ENCODE measurements at places on chromosomes 5 and 9. TPM values are rescaled to one million over a fixed set of nuclear protein-coding genes. Genes with fewer than 3 reads are reported as not detected.
A peak's percentile ranks its signal among the peaks of the same experiment; 100 is the strongest.

DNA sequence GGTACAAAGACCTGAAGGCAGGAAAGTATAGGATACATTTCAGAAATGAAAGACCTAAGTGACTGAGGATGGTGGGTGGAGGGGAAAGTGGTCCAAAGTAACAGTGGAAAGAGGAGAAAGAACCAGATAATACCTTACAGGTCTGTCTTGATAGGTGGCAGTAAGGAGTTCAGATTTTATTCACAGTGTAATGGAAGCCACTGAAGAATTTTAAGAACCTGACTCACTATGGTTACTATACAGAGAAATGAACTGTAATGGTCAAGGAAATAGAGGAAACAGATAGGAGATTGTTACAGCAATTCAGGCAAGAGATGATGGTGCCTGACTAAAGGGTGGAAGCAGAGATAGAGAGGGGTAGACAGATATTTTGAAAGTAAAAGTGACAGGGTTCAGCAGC is 46.5 kb downstream of the EPB41L4A start:
- H3K4me1 ChIP-seq = peaks cover 3% of the 10 kb centered on the region
- no peak overlapping the region for H3K4me3 ChIP-seq
- H3K36me3 ChIP-seq = no peaks in the 10 kb centered on the region
- H3K27me3 ChIP-seq = no peaks in the 10 kb centered on the region
- H3K27ac ChIP-seq = no peak overlapping the region

- peak overlapping the region; percentile 67 for H3K27ac ChIP-seq
- DNase-seq = no peak
- peaks cover 6% of the 10 kb centered on the region for H3K27me3 ChIP-seq
- peaks cover 5% of the 10 kb centered on the region for H3K36me3 ChIP-seq
- peaks cover 10% of the 10 kb centered on the region for H3K4me1 ChIP-seq
Observed at GRCh38 chr5:60700416-60700757, 421 bp upstream of the DEPDC1B start.

DNA sequence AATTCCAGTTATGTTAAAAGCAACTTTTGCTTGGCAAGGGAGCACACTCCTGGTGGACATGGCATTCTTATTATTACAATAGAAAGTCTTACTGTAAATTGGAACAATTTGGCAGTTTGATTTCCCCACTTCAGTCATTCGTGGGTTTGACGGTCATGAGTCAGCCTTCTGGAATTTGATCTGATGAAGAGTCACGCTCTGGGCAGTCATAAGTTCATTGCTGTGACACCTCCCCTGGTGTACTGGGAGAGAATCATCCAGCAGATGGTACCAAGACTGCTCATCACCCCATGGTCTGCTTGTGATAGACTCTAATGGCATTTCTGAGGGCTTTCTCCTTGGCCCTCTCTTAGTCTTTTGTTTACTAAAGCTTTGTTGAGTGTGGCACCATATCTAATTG is 53.8 kb downstream of the GLRA1 start:
- no peak overlapping the region for H3K27ac ChIP-seq
- no peak overlapping the region for H3K4me3 ChIP-seq
- no peaks in the 10 kb centered on the region for H3K36me3 ChIP-seq
- peaks cover 2% of the 10 kb centered on the region for H3K27me3 ChIP-seq

GRCh38 chr5:169126481-169127021 is 174.4 kb downstream of the SLIT3 start:
- H3K27ac ChIP-seq = no peak overlapping the region
- H3K4me1 ChIP-seq = no peaks in the 10 kb centered on the region
- DNase-seq = no peak
- no peak overlapping the region for H3K4me3 ChIP-seq
- H3K27me3 ChIP-seq = no peaks in the 10 kb centered on the region

GRCh38 chr5:66722686-66723085 is 126.5 kb downstream of the MAST4 start:
- no peaks in the 10 kb centered on the region for H3K36me3 ChIP-seq
- no peak overlapping the region for H3K27ac ChIP-seq
- peaks cover 4% of the 10 kb centered on the region for H3K27me3 ChIP-seq
- DNase-seq = no peak
- peaks cover 29% of the 10 kb centered on the region for H3K4me1 ChIP-seq

- H3K27me3 ChIP-seq = peaks cover 2% of the 10 kb centered on the region
- no peak overlapping the region for H3K4me3 ChIP-seq
- H3K27ac ChIP-seq = no peak overlapping the region
Observed at GRCh38 chr9:73125651-73126050, 26.0 kb upstream of the ANXA1 start.

DNA sequence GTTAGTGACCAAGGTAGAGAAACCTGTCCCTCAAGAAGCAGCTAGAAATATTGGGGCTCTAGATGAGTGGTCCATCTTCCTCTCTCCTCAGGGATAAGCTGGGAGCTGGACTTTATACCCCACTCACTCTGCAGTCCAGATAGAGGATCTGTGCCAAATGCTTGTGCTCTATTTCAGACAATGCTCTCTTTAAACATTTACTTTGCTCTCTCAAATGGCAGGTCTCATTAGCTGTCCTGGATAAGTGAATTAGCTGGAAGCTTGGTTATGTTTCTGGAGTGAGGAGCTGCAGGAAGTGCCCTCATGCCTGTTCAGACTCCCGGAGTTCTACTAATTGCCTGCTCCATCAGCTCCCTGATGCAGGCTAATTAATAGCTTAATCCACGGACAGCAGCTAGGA is 151.1 kb upstream of the CCDC152 start:
- peaks cover 1% of the 10 kb centered on the region for H3K27me3 ChIP-seq
- no peak overlapping the region for H3K4me3 ChIP-seq
- no peak for DNase-seq
- no peak overlapping the region for H3K27ac ChIP-seq
- H3K4me1 ChIP-seq = peaks cover 6% of the 10 kb centered on the region

GRCh38 chr5:150672237-150672883 is 11.3 kb downstream of the MYOZ3 start:
- H3K27me3 ChIP-seq = peaks cover 14% of the 10 kb centered on the region
- H3K27ac ChIP-seq = peak overlapping the region; percentile 61
- H3K4me1 ChIP-seq = peaks cover 23% of the 10 kb centered on the region

DNA sequence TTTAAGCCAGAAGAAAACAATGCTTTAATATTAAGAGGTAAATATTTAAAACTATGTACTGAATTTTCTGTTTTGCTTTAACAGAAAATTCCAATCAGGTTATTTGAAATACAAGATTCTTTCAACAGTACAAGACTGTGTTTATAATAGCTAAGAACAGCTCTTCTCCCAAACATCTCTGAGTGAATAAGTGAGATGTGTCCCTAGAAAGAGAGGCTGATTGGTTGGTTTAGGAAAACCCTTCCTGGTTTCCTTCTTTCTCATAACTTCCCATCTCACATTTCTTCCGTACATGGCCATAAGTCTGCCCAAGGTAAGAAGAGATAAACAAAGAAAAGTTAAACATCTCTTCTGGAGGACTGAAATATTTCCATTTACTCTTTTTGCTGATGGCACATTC is 145.9 kb downstream of the FANCC start:
- peaks cover 3% of the 10 kb centered on the region for H3K27me3 ChIP-seq
- peaks cover 12% of the 10 kb centered on the region for H3K4me1 ChIP-seq
- H3K4me3 ChIP-seq = no peak overlapping the region
- no peaks in the 10 kb centered on the region for H3K36me3 ChIP-seq
- no peak for DNase-seq
- no peak overlapping the region for H3K27ac ChIP-seq

GRCh38 chr5:68375540-68375939 is 160.0 kb downstream of the PIK3R1 start:
- no peaks in the 10 kb centered on the region for H3K4me1 ChIP-seq
- no peak overlapping the region for H3K4me3 ChIP-seq
- DNase-seq = no peak
- H3K36me3 ChIP-seq = no peaks in the 10 kb centered on the region

DNA sequence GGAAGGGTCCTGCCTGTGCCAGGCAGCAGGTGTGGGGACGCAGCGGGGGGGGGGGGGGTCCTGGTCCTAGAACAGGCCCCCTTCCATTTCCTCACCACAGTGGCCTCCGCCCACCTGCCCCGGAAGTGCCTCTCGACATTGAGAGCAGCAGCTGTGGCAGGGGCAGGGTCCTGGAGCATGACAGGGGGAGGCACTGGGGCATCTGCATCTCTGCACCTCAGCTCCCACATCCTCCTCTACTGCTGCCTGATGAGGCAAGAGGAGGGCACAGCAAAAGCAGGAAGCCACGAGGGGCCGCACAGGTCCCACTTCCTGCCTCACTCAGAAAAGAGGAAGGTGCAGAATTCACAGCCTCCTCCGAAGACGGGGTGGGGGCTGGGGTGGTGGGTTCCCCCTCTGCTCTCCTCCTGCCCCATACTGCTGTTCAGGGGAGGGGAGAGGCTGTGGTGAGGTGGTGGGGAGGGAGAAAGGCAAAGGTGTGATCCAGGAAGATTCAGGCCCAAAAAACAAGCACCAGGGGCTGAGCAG is 14.8 kb downstream of the AKNA start:
- peaks cover 64% of the 10 kb centered on the region for H3K4me1 ChIP-seq
- H3K36me3 ChIP-seq = peaks cover 31% of the 10 kb centered on the region

DNA sequence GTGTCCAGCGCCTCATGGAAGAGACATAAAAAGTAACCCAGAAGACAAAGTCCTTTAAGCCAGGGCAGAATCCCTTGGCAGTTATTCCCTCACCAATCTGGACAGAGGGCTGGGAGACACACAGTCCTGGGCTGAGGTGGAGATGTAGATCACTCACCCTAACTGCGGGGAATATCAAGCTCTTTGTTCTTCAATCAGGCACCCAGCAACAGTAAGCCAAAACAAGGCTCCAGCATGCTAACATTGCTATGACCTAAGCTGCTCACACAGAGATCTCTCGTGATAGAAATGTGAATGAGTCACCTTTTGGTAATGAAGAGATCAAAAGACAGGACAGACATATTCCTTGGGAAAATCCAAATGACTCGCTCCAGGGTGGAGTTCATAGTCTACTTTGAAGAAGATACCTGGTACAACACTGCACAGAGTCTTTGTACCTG is 101.3 kb downstream of the FBN2 start:
- no peaks in the 10 kb centered on the region for H3K36me3 ChIP-seq
- H3K27ac ChIP-seq = no peak overlapping the region
- H3K4me1 ChIP-seq = peaks cover 2% of the 10 kb centered on the region
- no peaks in the 10 kb centered on the region for H3K27me3 ChIP-seq
- H3K4me3 ChIP-seq = no peak overlapping the region

DNA sequence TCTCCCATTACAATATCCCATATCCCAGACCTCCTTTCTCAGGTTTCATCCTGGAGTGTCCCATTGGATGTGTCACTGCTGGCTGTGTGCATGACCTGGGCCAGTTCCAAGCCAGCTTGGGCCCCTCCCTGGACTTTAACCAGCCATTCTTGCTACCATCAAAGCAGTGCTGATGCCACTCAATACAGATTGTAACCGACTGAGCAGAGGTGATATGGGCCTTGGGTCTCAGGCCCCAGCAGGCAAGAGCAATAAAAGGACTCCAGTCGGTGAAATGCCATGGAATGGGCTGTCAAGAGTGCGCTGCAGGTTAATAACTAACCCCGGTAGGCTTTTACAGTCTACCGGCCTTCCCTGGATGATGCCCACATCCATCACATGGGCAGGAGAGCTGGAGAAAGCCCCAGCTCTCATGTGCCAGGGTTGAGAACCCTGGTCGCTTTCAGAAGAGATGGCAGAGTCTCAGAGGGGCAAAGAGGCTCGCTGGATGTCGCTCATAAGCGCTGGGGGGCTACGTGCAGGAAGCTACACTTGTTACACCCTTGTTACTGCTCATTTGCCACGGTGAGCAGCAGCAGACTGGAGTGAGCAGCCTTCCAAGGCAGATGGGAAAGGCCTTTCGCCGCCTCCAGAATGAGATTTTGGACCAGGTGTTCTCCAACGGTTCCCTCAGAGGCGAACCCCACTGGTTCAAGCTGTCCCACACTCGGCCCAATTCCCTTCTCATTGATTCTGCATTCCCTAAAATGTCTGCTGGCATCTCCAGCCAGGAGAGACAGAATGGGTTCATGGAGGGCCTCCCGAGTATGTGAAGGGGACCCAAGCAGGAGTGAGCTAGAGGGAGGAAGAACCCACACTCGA is 13.2 kb downstream of the EPB41L4B start:
- H3K4me1 ChIP-seq = no peaks in the 10 kb centered on the region
- no peaks in the 10 kb centered on the region for H3K27me3 ChIP-seq
- H3K36me3 ChIP-seq = no peaks in the 10 kb centered on the region
- no peak overlapping the region for H3K27ac ChIP-seq
- no peak overlapping the region for H3K4me3 ChIP-seq

GRCh38 chr5:74239261-74239660 is 401.3 kb downstream of the ENC1 start:
- H3K27me3 ChIP-seq = peaks cover 1% of the 10 kb centered on the region
- no peak overlapping the region for H3K27ac ChIP-seq
- no peak overlapping the region for H3K4me3 ChIP-seq
- no peak for DNase-seq
- peaks cover 2% of the 10 kb centered on the region for H3K4me1 ChIP-seq

DNA sequence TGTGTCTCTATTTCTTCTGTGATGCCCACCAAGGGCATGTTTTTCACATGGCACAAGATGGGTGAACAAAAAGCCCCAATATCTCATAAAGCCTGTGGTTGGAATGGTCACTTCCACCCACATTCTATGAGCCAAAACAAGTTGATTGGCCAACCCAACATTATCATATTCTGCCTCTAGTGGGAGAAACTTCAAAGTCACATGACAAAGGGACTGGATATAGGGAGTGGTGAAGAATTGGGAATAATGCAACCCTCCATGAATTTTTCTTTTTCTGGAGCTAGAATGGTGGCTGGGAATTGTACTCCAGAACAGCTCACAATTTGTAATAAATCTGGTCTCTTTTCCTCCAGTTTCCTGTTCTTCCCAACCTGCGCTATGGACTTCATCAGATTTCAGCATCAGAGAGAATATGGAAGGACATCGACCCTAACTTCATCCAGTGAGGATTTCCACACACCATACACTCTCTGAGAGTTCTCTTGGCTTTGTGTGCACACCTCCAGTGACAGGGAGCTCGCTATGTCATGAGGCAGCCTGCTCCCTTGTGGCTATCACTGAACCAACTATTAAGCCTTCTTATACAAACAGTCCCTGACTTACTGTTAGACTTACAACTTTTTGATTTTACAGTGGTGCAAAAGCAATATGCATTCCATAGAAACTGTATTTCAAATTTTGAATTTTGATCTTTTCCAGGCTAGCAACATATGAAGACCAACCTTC is 12.0 kb upstream of the B4GALT1 start:
- no peak for DNase-seq
- H3K27me3 ChIP-seq = no peaks in the 10 kb centered on the region
- H3K4me3 ChIP-seq = no peak overlapping the region
- no peak overlapping the region for H3K27ac ChIP-seq

CCL19 gene
- total RNA-seq = not detected

ANAPC2 gene
- total RNA-seq = 76.8 TPM

ARID3C gene
- not detected for total RNA-seq

TRAF1 gene
- 1.4 TPM for total RNA-seq

DAB2 gene
- total RNA-seq = 70.7 TPM

CARTPT gene
- 148 TPM for total RNA-seq
